8988T (cell line): ENCODE measurements at places on chromosomes 16 and 17.

GRCh38 chr17:17041018-17041521, 1.2 kb upstream of the MPRIP start:
- DNase-seq = peak; percentile 66

GRCh38 chr17:20035501-20035900, 26.3 kb downstream of the SPECC1 start:
- DNase-seq = no peak

GRCh38 chr17:76519048-76519966, 18.1 kb upstream of the RHBDF2 start:
- DNase-seq = no peak

GRCh38 chr16:65770752-65771151, 595.7 kb upstream of the CDH5 start:
- no peak for DNase-seq

DNA sequence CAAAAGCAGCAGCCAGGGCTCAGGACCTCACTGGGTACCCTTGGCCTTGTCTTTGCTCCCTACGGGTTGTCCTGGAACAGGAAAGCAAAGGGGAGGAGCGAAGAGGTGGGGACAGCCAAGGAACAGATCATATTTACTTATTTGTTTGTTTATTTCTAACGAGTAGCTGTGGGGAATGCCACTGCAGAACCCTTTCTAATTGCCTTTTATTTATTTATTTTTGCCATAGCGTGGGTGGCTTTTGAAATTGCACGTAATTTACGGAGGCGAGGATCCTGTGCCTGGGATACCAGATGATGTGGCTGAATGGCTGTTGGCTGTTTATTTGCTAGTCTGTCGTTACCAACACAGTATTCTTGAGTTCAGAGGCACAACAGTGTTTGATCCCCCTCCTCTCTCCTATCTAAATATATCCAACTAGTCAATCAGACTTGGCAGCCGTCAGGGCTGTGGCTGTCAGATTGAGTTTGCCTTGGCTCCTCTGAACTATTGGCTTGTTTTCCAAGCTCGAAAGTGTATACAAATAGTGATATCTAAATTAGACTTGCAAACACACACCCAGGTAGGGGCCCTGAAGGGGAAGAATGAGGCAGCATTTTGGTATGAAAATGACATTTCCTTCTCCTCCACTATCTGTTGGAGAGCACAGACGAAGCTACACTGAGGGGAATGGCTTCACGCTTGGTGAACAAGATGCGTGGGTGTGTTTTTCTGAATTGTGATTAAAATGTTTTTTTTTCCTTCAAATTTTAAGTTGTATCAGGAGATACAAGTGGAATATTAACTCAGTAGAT, 110.4 kb downstream of the MSI2 start:
- no peak for DNase-seq

DNA sequence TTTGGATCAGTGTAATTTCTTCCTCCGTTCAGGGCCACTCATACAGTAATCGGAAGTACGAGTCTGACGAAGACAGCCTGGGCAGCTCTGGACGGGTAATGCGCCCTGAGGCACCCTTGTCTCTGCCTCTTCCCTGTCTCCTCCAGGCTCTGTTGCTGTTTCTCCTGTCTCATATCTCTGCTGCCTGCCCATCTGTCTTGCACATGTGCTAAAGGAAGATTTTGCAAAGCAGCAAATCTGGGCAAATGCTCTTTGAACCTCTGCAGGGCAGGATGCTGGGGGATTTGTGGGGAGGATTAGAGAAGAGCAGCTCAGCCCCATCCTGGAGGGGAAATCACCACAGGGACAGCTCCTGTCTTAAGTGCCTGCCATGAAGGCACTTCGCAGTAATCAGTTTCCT, 32.4 kb upstream of the POLR3E start:
- no peak for DNase-seq

DNA sequence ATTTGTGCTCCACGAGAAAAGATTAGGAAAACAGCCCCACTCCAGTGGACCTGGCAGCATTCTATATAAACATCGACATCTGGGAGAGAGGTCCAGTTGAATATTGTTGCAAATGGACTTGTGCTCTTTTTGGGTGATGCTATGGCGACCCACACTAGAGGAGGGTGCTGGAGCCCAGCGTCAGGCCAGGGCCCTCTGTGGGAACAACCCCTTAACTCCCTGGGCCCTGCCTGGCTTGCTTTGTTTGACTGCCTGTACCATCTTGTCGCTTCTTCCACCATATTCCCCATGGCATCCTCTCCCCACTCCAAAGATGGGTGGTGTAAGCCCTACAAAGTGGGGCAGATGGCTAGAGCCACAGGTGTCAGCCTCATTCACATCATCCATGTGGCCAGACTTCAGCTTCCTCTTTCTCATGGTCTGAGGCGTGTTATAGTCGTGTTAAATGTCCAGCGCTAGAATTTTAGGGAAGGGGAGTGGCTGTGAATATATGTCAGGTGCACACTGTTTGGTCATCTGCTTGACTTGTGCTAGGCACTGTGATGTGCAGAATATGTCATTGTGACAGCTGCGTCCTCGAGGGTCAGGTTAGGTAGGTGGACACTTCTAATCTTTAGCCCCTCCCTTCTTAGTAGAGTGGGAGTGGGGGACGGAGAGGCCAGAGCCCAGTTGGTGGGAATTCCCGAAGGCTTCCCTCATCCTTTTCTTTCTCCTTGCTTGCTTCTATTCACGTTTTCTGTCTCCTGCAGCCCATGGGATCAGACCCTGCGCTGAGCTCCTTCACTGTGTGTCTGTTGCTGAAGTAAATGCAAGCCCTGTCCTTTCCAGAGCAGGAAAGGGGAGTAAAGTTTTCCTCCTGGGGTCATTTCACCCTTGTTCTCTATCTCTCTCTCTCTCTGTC, 49.8 kb downstream of the MPRIP start:
- no peak for DNase-seq

GRCh38 chr16:77905374-77905920, 116.9 kb upstream of the CLEC3A start:
- no peak for DNase-seq

DNA sequence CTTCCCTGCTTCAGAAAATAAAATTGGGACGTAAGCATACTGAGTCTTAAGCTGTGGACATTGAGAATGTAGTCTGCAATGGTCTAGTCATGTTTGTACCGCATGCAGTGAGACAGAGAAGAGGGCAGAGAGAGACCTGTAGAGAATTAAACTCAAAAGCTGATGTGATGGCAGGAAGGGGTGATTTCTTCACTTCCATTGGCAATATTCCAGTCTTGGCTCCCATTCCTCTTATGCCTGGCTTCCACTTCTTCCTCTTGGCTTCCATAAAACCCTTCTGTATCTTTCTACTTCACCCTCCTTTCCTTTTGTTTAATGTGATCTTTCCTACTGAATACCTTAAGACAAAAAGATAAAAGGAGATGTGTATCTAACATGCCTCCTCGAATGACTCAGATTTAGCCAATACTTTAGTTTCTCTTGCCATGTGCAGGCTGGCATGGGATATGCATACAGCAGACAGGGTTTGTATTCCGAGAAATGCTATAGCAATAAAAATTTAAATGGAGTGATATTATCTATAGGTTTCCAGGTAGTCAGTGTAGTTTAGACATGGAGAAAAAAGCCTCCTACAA, 423.1 kb upstream of the DYNLRB2 start:
- DNase-seq = no peak

- no peak for DNase-seq
Measured at GRCh38 chr16:64321881-64322280, 800.0 kb downstream of the CDH11 start.

- no peak for DNase-seq
Measured at GRCh38 chr16:18003033-18003432, 333.5 kb downstream of the NPIPA8 start.

DNA sequence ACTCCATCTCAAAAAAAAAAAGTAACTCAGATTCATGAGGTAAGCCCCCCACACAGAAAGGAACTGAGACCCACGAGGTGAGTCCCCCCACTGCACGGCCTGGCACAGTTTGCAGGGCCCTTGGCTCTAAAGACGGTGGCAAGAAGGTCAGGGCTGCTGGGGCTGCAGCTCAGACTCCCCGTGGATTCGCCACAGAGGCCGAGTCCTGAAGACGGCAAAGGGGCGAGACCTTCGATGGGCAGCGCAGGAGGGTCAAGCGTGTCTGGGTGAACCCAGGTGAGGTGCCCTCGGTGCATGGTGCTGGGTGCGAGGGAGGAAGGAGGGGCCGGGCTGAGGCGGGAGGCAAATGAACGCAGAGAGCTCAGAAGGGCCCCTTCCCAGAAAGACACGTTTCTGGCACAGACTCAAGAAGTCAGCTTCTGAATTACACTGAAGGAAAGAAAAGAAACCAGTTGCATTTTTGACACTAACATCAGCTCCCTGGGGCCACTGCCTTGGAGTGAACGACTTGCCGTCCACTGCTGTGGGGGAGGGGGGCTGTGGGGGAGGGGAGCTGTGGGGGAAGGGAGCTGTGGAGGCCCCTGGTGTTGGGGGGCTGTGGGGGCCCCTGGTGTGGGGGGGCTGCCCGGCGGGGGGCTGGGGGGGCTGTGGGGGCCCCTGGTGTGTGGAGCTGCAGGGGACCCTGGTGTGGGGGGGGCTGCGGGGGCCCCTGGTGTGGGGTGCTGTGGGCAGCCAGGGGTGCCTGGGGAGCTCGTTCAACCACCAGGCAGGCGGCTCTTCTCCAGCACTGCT, 69.8 kb upstream of the METRNL start:
- DNase-seq = no peak

DNA sequence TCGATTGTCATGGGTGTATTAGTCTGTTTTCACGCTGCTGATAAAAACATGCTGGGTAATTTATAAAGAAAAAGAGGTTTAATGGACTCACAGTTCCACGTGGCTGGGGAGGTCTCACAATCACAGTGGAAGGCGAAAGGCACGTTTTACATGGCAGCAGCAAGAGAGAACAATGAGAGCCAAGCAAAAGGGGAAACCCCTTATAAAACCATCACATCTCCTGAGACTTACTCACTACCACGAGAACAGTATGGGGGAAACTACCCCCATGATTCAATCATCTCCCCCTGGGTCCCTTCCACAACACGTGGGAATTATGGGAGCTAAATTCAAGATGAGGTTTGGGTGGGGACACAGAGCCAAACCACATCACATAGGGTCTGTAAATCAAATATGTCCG, 167.4 kb upstream of the XYLT1 start:
- DNase-seq = no peak

DNA sequence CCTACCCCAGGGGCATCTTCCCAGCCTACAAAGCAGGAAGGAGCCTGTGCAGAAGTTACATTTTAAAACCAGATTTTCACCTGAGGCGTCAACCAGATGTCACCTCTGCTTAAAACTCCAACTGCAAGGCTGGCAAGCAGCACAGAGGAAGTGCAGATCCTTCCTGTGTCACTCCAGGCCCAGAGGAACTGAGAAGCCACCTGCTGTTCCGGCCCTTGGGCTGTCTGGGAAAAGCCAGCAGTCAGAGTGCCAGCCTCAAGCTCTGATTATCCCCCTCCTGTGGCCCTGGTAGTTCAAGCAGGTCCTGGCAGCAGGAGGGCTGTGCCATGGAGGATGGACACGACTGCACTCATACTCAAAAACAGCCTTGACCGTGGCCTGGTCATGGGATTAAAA, 10.2 kb downstream of the POLR2C start:
- DNase-seq = peak; percentile 86

GRCh38 chr17:59769887-59770286, 62.4 kb downstream of the VMP1 start:
- DNase-seq = no peak

- DNase-seq = no peak
Measured at GRCh38 chr17:58228679-58229078, 9.6 kb upstream of the MKS1 start.

DNA sequence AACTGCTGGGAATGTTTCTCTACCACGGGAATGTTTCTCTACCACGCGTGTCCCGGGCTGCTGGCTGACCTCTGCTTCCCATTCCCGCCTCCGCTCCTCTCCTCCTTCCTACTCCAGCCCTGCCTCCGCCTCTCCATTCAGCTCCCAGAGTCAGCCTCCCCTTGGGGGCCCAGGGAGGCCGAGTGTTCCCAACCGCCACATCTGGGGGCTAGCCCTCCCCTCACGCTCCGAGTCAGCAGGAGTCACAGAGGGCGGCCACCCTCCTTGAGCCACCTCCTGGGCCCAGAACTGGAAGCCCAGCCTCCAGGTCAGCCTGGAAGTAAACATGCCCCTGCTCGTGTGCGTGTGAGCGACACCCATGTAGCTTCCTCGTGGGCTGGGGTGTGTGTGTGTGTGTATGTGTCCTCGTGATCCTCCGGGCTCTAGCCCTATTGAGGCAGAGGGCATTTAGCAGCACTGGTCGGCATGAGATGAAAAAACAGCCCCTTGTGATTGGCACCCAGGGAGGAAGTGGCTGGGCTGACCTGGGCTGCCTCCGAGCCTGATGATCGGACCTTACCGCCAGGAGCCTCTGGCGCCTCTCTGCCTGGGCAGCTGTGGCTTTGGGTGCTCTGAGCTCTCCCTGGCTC, 7.3 kb downstream of the CYGB start:
- DNase-seq = no peak

DNA sequence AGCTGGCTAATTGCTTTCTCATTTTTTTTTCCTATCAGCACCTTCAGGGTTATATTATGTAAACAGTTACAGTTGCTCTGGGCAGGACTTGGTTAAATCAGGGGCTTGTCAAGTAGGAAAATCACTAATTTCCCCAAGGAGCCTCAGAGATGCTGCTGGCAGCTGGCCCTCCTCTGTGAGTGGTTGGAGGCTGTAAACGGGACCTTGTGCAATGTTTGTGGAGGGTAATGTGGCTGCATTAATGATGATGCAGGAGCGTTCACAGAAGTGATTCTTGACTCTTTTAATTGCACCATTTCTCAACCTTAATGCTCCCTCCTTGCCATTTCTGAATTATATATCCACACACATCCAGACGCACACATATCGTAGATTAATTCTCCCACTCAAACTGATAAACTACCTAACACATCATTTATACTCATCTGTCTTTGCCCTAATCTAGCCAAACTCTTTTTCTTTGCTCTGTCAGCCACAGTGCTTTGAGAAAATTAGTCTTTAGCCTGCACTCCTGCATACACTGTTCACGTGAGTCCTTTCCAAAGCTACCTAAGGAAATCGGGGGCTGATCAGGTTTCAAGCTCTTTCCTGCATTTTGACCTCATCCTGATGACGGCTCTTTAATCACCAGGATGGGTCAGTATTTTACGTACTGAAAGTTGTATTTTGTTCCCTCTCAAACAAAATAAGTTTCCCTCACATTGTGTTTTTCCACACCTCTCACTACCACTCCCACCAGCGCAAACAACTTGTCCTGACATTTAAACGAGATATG, 154.4 kb upstream of the PIRT start:
- DNase-seq = no peak
